ENCODE measurements at places on chromosomes 4 and X.
A peak's percentile ranks its signal among the peaks of the same experiment; 100 is the strongest.

- DNase-seq = no peak
Measured at GRCh38 chr4:88981556-88981955, 75.4 kb downstream of the FAM13A start.

DNA sequence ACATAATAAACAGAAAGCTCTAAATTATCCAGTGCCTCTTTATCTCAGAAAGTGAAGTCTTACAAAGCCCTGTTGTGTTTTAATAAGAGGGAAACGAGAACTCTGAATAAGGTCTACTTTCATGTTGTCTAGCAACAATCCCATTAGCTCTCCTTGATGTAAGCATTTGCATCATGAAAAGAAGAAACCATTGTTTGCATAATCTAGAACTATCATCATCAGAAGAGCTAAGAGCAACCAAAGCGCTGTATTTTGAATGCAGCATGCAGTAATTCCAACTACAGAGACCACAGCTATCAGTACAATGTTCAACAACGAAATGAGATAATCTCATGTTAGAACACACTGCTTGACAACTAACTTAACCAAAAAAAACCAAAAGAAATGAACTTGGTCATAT is 257.1 kb downstream of the CAMK2D start:
- DNase-seq = no peak

- no peak for DNase-seq
Measured at GRCh38 chrX:9416562-9417348, 48.1 kb upstream of the TBL1X start.

DNA sequence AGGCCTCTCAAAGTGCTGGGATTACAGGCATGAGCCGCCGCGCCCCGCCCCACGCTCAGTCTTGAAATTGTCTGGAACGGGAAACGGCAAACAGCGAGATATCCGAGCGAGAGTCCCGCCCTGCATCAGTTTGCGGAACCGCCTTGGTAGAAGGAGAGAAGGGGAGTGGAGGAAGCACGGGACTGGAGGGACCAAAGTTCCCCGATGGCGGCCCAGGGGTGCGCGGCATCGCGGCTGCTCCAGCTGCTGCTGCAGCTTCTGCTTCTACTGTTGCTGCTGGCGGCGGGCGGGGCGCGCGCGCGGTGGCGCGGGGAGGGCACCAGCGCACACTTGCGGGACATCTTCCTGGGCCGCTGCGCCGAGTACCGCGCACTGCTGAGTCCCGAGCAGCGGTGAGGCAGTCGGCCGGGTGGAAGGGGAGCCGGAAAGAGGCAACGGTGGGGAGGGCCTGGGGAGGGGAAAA is at the start of gene BST1:
Gene BST1 (plus strand): TSS at position 125 of the 463 bp plus-strand sequence. CDS start 80 bp downstream, at position 205.
- DNase-seq = peak; percentile 5

- no peak for DNase-seq
Measured at GRCh38 chr4:26062215-26062614, 148.2 kb downstream of the SMIM20 start.

DNA sequence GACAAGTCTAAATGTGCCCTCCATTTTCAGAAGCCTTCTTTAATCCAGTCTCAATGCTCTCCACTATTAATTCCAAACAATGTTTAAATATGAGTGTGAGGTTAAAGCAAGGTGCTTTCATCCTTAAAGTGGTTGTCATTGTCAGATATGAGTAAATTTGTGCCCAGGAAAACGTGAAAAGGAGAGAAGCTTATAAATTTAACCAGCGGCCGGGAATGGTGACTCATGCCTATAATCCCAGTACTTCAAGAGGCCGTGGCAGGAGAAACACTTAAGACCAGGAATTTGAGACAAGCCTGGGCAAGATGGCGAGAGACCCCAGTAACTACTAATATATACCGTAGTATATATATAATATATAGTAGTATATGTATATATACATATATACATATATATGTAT is 270.0 kb downstream of the ARHGAP24 start:
- no peak for DNase-seq

DNA sequence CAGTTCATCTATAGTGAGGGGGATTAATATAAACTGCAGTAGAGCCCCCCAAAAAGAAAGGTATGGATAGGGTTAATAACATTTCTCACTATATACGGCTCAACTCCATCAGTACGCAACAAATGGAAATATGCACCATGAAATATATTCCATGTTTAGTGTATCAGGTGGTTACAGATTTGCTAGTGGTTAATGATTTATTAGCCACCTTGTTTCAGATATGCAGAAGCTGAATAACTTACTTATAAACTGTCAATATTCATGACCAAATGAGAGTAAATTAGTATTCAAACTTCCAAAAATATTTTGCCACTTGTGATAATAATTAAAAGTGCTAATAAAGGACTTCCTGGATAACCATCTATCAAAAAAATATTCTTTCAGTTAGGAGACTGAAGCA is 14.8 kb downstream of the AMTN start:
- DNase-seq = no peak

DNA sequence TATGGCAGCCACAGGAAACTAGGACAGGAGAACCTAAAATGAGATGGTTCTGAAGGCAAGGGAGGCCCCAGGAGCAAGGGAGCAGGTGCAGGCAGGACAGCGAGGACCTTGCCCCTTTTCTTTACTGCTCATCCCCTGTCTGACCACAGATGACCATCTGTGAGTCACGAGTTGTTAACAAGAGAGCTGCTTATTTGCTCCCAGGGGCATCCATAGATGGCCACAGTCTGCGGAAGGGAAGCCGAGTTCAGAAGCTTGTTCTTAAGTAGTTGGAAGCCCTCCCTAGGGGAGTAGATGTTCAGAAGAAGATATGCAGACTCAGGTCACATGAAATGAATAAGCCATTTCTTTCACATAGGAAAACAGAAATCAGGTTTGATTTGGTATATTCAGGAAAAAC is 69.4 kb downstream of the EVC2 start:
- DNase-seq = no peak

DNA sequence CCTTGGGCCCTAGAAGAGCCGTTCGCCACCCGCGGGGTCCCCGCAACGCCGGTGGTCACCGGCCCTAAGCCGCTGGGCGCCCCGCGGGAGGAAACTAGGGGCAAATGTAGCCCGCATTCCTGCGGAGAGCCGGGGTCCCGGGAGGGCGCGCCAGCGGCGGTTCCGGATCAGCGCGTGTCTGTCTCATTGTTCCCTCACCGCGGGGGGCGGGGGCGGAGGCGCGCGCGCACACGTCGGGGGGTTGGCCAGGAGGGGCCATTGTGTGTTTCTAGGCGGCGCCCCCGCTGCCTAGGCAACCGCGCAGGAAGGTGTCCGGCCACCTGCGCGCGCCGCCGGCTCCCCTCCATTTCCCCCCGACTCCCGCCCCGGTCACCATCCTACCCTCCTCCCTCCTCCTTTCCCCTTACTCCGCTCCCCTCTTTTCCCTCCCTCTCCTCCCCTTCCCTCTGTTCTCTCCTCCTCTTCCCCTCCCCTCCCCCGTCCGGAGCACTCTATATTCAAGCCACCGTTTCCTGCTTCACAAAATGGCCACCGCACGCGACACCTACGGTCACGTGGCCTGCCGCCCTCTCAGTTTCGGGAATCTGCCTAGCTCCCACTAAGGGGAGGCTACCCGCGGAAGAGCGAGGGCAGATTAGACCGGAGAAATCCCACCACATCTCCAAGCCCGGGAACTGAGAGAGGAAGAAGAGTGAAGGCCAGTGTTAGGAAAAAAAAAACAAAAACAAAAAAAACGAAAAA is 789 bp upstream of the DDX3X start:
- peak; percentile 74 for DNase-seq

GRCh38 chrX:112051576-112051975 is 31.0 kb downstream of the TRPC5 start:
- DNase-seq = no peak

- no peak for DNase-seq
Measured at GRCh38 chrX:1453395-1453783, 680 bp upstream of the ASMTL start.

DNA sequence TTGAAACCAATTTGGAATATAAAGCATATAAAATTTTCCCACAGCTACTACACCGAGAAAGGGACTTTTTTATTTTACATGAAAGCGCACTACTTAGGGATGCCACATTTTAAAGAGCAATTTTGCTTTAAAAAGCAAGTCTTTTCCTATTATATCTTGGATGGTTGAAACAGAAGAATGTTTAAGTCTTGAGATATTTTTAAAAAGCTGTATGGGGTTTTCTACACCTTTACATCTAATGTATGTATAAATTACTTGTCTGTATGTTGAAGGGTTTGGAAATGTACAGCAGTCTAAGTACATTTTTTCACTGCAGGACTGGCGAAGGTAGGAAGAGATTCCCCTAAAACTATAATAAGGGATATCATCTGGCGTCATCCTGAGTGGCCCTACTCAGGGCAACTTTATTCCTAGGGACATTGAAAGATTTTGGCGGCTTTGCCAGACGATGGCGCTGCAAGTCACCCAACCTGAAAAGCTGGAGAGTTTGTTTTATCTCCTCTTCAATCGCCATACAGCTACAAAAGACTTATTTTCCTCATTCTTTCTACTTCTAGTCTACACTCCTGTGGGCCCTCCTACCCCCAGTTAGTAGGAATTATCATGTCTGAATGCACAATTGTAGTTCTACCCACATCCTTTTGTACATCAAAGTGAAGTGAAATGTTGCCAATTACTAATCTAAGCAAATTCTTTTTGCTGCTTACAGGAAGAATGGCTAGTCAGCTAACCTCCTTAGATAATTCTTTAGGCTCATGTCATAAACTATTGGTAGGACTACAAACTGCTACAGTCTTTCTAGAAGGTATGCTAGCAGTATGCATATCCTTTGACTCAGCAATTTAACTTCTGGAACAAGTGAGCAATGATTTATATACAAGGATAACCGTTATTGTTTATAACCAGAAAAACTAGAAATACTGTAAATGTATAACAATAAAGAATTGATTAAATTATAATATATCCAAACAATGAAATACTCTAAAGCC is 782 bp upstream of the NEK1 start:
- DNase-seq = peak; percentile 24

- no peak for DNase-seq
Measured at GRCh38 chr4:5217421-5217820, 166.1 kb downstream of the STK32B start.

DNA sequence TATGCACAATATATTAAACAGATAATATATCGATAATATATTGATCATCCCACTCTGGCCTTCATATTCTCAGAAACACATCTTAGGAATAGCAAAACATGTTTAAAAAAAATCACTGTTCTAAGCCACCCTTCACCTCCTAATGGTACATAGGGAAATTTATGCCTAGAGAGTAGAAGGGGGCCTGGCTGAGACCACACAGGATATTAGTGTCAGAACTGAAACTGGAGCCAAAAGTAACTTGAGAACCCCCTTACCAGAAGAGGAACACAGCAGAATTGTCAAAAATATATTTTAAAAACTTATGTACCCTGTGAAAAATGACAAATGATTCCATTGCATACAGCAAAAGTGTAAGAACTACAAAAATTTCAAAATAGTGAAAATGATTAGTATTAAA is 173.1 kb downstream of the VSIG4 start:
- DNase-seq = no peak

- DNase-seq = no peak
Measured at GRCh38 chr4:2249526-2250356, 7.8 kb upstream of the HAUS3 start.

- DNase-seq = no peak
Measured at GRCh38 chr4:76977113-76977512, 27.6 kb downstream of the SEPTIN11 start.

DNA sequence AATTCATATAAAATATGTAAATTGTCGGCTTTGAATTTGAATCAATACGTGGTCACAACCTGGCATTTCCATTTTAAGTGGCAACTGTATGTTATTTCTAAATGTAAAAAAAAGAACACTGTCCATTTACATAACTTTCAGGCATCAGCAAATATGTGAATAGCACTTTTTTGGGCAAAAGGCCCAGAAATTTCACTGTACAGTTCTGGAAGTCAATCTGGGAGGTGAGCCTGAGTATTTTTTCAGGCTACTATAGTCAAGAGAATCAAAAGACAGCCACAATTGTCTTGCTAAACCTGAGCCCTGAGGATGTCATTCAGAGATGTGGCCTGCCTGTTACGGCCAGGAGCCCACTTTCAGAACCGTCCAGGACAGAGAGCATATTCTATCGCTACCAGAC is 543.9 kb upstream of the MAGEB2 start:
- no peak for DNase-seq

DNA sequence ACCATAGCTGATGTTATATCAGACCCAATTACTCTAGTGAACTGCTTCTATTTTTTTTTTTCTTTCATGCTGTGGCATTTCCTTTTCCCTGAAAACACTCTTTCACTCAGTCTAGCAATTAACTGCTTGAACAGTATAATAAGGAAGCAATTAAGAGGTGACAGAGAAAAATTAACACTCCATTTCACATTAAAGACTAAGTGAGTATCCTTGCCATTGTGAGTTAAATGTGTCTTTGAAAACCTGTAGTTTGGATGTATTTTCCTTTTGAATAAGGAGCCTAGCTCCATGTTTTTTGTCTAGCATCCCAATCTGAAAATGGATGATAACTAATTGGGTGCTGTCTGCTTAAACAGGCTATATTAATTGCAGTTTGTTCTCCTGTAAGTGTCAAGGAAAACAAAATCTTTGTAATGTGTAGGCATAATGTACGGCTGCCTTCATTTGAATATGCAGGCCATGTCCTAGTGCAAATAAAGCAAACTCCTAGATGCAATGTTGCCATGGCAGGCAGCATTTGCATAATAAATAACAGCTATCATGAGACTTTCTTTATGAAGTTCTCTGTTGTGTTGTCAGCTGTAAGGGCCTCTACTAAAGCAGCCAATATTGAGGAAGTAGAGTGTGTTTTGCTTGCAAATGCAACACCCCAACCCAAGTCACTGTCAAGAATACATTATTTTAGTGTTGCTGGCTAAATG is 416.7 kb downstream of the ZIC3 start:
- DNase-seq = no peak

DNA sequence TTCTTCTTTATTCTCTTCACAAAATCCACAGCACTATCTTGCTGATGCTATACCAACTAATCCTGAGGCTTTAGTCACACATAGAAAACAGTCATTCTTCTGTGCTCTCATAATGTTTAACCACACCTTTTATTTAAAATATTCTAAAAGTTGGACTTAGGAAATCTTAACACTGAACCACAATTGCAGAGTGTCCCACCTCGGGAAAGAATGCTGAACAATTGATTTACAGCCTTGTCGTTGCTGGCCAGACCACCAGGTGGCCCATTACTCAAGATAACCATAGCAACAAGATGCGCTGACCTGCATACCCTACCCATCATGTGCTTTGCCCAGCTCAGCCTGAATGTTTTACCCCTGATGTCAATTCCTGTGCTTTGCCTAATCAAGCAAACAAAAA is 100.8 kb downstream of the ARSJ start:
- DNase-seq = no peak
